Karpas-422 (cell line): ENCODE measurements at places on chromosomes 3 and 15.

DNA sequence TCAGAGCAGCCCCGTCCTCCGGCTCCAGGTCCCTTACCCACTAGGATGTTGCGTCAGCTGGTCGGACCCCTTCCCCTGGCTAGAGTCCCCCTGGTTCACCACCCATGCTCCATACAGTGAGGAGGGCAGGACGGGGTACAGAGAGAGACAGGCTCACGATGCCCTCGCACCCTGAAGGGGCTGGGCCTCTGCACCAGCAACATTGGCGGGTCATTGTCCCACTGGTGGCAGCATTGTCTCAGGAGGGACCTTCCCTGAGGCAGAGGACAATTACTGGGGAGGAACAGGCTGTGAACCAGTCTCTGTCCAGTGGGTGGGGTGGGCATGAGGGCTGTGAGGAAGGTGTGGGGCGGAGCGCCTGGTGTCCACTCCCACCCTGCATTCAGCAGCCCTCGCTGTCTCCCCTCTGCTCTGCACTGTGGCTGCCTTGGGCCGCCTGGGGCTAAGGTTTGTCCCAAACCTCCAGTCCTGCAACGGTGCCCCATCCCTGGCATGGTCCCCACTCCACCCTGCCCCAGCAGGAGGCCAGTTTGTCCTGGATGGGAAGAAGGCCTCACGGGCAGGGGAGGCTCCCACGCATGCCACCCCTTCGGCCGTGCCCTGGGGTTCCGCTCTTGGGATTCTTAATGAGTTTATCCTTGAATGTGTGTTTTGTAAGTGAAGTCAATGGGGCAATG lies 48.0 kb upstream of the KLF13 start:
- no peak for DNase-seq

GRCh38 chr3:188948281-188948996 lies 223.3 kb upstream of the TPRG1 start:
- DNase-seq, result no peak

DNA sequence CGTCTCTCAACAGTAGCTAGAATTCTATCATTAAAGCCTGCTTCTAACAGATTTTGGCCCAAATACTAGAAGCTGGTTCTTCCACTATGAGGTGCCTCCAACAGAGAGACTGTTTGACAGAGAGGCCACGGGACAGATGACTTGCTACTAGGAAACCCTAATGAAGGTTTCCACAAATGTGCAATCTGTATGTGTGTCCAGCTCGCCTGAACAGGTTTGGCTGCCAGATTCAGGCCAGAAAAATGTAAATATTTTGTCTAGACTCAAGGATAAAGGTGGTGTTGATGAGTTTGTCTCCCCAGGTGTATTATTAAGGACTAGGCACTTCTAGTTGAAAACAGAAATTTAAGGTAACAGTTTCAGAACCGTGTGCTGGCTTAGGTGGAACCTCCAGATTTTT lies 91.6 kb upstream of the TRIM42 start:
- no peak for DNase-seq

GRCh38 chr3:152779653-152780052 lies 55.3 kb upstream of the P2RY1 start:
- no peak for DNase-seq

GRCh38 chr3:133540896-133541674 lies 32.4 kb upstream of the CDV3 start:
- DNase-seq, result no peak

DNA sequence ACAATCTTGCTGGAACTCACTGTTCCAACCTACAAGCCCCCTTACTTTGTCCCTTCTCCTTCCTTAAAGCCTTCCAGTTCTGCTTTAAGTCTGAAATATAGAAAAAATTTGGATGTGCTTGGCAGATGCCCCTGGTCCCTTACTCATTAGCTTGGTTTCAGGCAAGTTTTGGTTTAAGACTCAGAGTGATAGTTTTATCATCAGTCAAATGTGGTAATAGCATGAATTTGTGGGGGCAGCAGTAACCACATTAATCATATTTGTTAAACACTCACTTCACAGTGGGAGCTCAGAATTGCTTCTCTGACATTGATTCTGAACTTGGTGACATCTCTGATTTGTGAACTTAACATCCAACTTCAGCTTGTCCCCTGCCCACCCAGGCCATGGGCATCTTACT lies 58.3 kb upstream of the ALDH1A3 start:
- DNase-seq, result no peak

GRCh38 chr3:120344349-120344748 lies 4.8 kb downstream of the LRRC58 start:
- no peak for DNase-seq

DNA sequence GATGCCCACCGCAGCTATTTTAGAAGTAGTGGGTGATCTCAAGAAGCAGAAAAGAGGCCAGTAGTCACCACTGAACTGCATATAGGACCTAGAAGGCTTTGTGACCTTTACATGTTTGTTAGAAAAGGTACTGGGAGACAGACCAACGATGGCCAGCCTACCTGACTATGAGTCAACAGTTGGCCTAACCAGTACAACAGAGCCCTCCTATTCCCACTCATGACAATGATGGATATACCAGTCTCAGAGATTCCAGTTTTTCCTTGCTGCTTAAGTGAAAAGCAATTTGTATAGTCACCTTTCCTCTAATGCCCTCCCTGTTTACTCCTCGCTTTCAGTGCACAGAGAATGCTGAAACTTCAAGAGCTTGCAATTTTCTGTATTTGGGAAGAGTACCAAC lies 86.6 kb upstream of the PPIB start:
- no peak for DNase-seq
